Neural progenitor cell (in vitro differentiated cells): ENCODE measurements at places on chromosomes 7 and 10.
A peak's percentile ranks its signal among the peaks of the same experiment; 100 is the strongest.

- no peak for DNase-seq
- H3K36me3 ChIP-seq, result no peaks in the 10 kb centered on the region
- no peaks in the 10 kb centered on the region for H3K4me1 ChIP-seq
- H3K27ac ChIP-seq, result no peak overlapping the region
- no peak overlapping the region for H3K4me3 ChIP-seq
- no peaks in the 10 kb centered on the region for H3K27me3 ChIP-seq
These were observed 10.0 kb downstream of the SFTPD start for GRCh38 chr10:79938728-79939406.

- no peaks in the 10 kb centered on the region for H3K36me3 ChIP-seq
- DNase-seq, result no peak
- H3K4me3 ChIP-seq, result no peak overlapping the region
- H3K27ac ChIP-seq, result no peak overlapping the region
- no peaks in the 10 kb centered on the region for H3K4me1 ChIP-seq
These were observed 32.1 kb upstream of the PIK3AP1 start for GRCh38 chr10:96752375-96752774.

DNA sequence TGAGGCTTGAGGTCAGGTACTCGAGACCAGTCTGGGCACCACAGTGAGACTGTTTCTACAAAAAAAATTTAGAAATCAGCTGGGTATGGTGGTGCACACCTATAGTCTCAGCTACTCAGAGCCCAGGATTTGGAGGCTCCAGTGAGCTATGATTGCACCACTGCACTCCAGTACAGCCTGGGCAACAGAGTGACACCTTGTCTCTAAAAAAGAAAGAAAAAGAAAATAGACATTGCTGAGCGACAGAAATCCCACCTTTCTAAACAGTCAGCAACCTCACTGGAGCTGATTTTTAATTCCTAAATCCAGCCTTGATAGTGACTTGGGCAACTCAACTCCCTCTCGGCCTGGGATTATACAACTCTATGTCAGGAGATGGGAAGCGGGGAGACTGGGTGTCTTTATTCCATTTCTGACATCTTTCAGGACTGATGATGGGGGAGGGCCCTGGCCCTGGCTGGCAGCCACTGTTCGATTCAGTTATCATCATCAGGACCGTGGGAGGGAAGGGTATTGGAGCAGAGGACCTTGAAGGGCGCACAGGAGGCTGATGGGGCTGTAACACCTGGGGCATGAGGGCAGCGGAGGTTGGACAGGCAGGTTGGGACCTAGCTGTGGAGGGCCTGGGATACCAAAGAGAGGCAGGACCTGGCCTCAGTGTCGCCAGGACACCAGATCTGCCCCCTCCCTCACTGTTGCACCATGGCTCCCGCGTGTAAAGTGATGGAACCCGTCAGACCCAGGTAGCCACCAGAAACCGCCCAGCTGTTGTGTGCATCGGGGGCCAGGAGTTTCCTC lies 14.7 kb downstream of the HSPB1 start:
- peak overlapping the region; percentile 8 for H3K4me3 ChIP-seq
- peak overlapping the region; percentile 73 for H3K27ac ChIP-seq

GRCh38 chr10:310976-311639 lies 175.9 kb downstream of the ZMYND11 start:
- H3K36me3 ChIP-seq, result no peaks in the 10 kb centered on the region
- no peak overlapping the region for H3K4me3 ChIP-seq
- DNase-seq, result no peak
- peaks cover 8% of the 10 kb centered on the region for H3K4me1 ChIP-seq
- H3K27ac ChIP-seq, result no peak overlapping the region

DNA sequence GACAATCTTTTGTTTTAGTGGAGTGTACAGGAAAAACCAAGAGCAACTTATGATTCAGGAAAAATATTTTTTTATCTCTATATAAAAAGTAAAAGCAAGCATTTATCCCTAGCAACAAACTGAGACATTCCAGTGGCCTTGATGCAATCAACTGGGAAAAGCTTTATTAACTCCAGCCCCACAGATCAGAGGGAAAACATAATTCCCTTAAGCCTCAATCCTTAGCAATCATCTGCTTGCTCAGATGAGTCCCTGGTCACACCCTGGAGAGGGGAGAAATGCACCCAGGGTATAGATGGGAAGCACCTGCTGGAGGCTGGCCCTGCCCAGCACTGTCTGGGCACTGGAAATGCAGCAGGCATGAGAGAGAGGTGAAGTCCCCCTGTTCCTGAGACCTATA lies 636.6 kb downstream of the TNS3 start:
- no peak overlapping the region for H3K4me3 ChIP-seq
- H3K27ac ChIP-seq, result no peak overlapping the region
- no peaks in the 10 kb centered on the region for H3K36me3 ChIP-seq
- H3K27me3 ChIP-seq, result no peaks in the 10 kb centered on the region

GRCh38 chr10:4693967-4694366 lies 132.0 kb upstream of the AKR1E2 start:
- H3K27ac ChIP-seq, result no peak overlapping the region
- H3K4me1 ChIP-seq, result no peaks in the 10 kb centered on the region
- H3K4me3 ChIP-seq, result no peak overlapping the region
- H3K36me3 ChIP-seq, result no peaks in the 10 kb centered on the region
- no peak for DNase-seq
- H3K27me3 ChIP-seq, result no peaks in the 10 kb centered on the region

DNA sequence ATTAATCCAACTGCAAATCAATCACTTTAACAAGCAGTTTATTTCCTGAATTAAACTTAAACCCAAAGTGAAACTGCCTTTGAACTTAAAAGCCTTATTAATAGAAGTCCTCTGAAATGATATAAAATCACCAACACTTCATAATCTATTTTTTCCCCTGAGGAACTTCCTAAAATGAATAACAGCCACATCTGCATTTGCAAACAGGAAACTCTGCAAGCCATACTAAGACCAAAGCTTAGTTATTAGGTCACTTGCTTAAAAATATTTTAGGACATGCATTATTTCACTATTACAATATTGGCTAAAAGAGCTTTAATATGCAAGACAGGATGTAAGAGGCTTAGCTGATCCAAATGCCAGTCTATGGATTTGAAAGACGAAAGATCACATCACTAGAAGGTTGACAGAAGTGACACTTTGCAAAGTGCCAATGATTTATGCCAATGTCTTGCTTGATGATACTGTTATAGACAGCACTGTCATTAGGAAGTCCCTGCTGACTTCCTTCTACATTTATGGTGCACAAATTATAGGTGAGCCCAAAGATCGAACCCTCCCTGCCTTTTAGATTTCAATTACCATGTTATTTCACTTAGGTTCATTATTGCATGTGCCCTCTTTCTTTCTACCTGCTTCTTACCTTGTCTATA lies 99.9 kb upstream of the SKAP2 start:
- no peaks in the 10 kb centered on the region for H3K4me1 ChIP-seq
- no peaks in the 10 kb centered on the region for H3K27me3 ChIP-seq
- no peak for DNase-seq
- no peak overlapping the region for H3K4me3 ChIP-seq
- H3K36me3 ChIP-seq, result no peaks in the 10 kb centered on the region
- H3K27ac ChIP-seq, result no peak overlapping the region

- no peak overlapping the region for H3K4me3 ChIP-seq
- H3K36me3 ChIP-seq, result no peaks in the 10 kb centered on the region
- no peaks in the 10 kb centered on the region for H3K27me3 ChIP-seq
- H3K27ac ChIP-seq, result no peak overlapping the region
- H3K4me1 ChIP-seq, result no peaks in the 10 kb centered on the region
These were observed 990.3 kb upstream of the ZNF722 start for GRCh38 chr7:63008366-63008765.

GRCh38 chr10:1860351-1860750 lies 123.0 kb upstream of the ADARB2 start:
- no peaks in the 10 kb centered on the region for H3K27me3 ChIP-seq
- H3K36me3 ChIP-seq, result no peaks in the 10 kb centered on the region
- no peak overlapping the region for H3K27ac ChIP-seq

- H3K4me3 ChIP-seq, result no peak overlapping the region
- no peak overlapping the region for H3K27ac ChIP-seq
- no peaks in the 10 kb centered on the region for H3K36me3 ChIP-seq
- no peak for DNase-seq
- no peaks in the 10 kb centered on the region for H3K4me1 ChIP-seq
These were observed 46.3 kb downstream of the CNNM1 start for GRCh38 chr10:99375426-99375825.

DNA sequence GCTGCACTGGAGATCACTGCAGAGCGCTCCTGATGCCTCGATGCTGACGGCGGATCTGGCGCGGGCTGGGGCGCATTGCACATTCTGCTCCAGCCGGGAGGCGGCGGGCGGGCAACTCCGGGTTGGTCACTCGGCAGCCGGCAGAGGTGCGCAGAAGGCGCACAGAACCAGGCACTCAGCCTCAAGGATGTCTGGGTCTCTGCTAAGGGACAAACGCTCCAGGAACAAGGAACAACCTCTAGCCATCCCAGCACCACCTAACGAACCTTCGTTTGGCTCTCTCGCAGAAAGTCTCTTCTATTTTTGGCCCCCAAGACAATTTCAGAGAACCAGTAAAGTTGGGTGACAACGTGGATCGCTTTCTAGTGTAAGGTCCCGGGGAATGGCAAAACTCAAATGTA lies 254.6 kb downstream of the OTUD1 start:
- peak; percentile 80 for DNase-seq
- peaks cover 10% of the 10 kb centered on the region for H3K4me1 ChIP-seq
- peak overlapping the region; percentile 69 for H3K4me3 ChIP-seq
- no peak overlapping the region for H3K27ac ChIP-seq

DNA sequence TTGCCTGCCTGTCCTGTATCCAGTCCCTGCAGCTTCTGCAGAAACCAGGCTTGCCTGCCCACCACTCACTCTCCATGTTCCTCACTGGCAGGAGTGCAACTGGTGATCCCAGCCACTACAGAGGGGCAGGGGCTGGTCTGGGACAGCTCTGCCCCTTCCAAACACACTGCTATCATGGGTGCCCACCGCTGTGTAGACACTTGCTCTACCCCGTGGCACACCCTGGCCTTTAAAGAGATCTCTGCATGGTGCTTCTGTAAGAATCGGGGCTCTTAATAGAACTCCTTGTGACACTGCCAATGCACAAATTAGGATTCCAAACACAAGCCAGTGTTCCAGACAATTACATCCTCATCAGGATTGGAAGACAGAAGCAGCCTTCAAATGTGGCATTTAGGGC lies 41.7 kb downstream of the C10orf90 start:
- H3K4me1 ChIP-seq, result no peaks in the 10 kb centered on the region
- H3K27me3 ChIP-seq, result no peaks in the 10 kb centered on the region
- no peak overlapping the region for H3K27ac ChIP-seq
- no peaks in the 10 kb centered on the region for H3K36me3 ChIP-seq
- DNase-seq, result no peak

- H3K27me3 ChIP-seq, result no peaks in the 10 kb centered on the region
- DNase-seq, result no peak
- H3K36me3 ChIP-seq, result no peaks in the 10 kb centered on the region
- peaks cover 27% of the 10 kb centered on the region for H3K4me1 ChIP-seq
- no peak overlapping the region for H3K27ac ChIP-seq
These were observed 242.8 kb upstream of the SP4 start for GRCh38 chr7:21184942-21185652.

GRCh38 chr7:92644406-92645113 lies 54.4 kb upstream of the FAM133B start:
- no peak overlapping the region for H3K4me3 ChIP-seq
- no peaks in the 10 kb centered on the region for H3K36me3 ChIP-seq
- no peaks in the 10 kb centered on the region for H3K27me3 ChIP-seq
- no peak overlapping the region for H3K27ac ChIP-seq

DNA sequence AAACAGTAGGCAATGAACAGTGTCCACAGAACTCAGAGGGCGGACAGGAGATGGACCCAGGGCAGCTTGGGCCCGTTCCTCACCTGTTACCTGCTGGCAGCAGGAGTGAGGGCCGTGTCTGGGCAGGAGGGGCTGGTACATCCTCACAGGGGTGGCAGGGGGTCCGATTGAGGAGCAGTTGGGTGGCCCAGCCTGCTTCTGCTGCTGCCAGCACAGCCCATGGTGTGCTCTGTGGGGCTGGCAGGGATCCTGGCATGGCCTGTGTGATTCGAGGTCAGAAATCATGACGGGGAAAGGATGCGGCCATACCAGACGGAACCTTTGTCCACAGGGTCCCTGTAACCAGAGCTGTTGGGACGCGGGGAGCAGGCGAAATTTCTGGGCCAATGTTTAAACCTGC lies 49.6 kb downstream of the INPP5A start:
- no peaks in the 10 kb centered on the region for H3K27me3 ChIP-seq
- no peaks in the 10 kb centered on the region for H3K36me3 ChIP-seq
- no peak for DNase-seq
- no peak overlapping the region for H3K4me3 ChIP-seq

DNA sequence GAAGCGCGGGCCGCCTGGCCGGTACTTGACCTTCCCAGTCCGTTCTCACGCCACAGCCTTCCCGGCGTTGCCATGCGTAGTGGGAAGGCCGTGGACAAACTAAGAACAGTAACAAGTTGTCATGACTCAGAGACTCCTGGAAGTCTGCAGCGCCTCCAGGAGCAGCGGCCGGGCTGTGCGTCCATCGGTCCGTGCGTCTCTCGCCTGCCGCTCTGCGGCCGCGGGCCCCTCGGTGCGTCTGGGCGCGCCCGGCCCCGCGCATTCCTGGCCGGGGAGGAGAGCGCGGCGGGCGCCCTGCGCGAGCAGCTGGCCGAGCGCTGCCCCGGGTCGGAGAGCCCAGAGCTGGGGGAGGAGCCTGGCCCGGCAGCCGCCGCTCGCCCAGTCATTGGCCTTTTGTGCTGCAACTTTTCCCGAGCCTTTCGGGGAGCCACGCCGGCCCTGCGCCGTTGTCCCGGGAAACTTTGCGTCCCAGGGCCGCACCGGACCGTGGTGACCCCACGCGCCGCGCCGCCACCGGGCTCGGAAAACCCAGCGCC lies 123.7 kb downstream of the TACC2 start:
- H3K4me3 ChIP-seq, result peak overlapping the region; percentile 68
- no peak overlapping the region for H3K27ac ChIP-seq

DNA sequence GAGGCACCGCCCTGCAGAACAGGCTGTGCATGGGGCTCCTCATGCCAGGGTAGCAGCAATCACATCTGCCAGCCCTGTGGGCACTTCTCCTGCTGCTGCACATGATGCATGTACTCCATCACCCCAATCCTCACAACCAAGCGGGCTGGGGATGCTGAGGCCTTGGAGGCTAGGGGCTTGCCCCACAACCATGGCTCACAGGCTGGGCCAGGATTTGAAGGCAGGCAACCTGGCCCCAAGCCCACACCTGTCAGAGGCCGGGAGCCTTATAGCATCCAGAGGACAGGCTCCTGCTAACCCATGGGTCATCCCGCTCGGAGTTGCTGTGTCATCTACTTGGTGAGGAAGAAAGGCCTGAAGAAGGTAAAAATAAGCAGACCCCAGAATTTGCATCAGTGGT lies 2.2 kb downstream of the POLM start:
- H3K27me3 ChIP-seq, result peaks cover 18% of the 10 kb centered on the region
- H3K4me3 ChIP-seq, result no peak overlapping the region
- no peak for DNase-seq
- no peak overlapping the region for H3K27ac ChIP-seq
- no peaks in the 10 kb centered on the region for H3K36me3 ChIP-seq

GRCh38 chr10:48470893-48471805 lies 133.7 kb downstream of the ARHGAP22 start:
- H3K36me3 ChIP-seq, result no peaks in the 10 kb centered on the region
- no peak for DNase-seq

- no peak overlapping the region for H3K4me3 ChIP-seq
- no peak for DNase-seq
- H3K27me3 ChIP-seq, result no peaks in the 10 kb centered on the region
- no peak overlapping the region for H3K27ac ChIP-seq
- no peaks in the 10 kb centered on the region for H3K36me3 ChIP-seq
These were observed 238.1 kb upstream of the GLI3 start for GRCh38 chr7:42475082-42475481.

- peaks cover 57% of the 10 kb centered on the region for H3K4me1 ChIP-seq
- H3K36me3 ChIP-seq, result no peaks in the 10 kb centered on the region
- peak overlapping the region; percentile 89 for H3K27ac ChIP-seq
These were observed 588 bp downstream of the GLI3 start for GRCh38 chr7:42236266-42236975.
